ENCODE measurements at places on chromosomes 1 and 21.

DNA sequence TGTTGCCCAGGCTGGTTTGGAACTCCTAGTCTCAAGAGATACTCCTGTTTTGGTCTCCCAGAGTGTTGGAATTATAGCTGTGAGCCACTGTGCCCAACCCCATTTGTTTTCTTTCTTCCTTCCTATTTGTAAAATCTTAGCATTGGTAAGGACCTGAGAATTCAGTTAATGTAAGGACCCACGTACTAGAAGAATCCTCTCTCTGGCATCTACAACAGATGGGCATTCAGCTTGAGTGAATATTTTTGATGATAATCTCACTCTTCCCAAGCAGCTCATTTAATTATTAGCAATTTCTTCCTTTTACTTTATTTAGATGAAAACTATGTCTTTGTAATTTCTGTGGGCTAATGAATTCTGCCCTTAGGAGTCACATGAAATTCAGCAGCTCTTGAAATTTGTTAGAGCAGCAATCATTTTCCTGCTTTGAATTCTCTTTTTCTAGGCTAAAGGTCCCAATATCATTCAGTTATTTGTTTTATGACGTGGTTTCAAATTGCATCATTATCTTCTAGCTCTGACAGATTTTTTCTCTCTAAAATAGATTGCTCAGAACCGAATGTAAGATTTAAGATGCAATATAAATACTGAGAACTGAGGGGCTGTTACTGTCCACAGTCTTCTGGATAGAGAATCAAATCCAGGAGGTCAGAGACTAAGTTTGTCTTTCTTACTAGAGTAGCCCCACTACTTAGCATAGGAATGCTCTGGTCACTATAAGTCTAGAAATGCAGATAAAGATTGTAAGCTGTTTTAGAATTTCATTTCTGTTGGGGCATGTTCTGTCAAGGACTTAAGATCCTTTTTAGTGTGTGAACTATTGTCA, 59.4 kb downstream of the EPB41 start:
- DNase-seq, result peak; percentile 58

DNA sequence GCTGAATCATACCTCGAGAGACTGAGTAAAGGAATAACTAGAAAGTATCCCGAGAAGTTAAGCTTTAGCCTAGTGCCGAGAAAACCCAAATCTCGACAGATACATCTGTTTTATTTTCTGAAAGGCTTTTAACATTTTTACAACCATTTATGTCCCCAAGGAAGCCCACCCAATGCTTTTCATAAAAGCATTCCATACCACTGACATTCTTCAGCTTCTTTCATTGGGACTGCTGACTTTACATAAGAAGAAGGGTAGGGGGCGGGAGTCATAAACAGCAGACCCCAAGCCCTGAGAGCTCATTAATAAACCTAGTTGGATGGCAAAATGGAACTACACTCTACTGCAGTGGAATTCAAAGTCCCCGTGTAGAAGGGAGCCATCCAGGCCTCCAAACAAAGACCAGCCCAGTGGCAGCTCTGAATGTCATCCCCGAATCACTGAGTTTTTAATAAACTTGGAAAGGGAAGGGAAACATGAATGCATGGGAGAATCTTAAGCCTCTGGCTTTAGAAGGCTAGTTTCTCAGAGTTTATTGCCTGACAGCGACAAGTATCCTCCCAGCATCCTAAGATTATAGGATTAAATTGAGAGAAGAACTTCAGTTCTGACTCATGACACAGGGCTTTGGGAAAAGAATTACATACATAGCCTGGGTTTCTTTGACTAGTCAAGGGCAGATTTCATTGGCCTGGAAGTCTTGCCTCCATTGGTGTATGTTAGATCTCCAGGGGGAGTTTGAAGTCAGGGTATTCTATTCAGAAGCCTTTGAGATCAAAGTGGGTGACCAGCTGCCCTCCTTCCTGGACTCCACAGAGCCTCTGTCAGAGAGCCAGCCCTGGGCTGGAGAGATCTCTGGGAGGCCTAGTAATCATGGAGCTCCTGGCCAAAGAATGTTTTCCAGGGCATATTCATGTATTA, 3.7 kb downstream of the ATF3 start:
- DNase-seq, result peak; percentile 68

DNA sequence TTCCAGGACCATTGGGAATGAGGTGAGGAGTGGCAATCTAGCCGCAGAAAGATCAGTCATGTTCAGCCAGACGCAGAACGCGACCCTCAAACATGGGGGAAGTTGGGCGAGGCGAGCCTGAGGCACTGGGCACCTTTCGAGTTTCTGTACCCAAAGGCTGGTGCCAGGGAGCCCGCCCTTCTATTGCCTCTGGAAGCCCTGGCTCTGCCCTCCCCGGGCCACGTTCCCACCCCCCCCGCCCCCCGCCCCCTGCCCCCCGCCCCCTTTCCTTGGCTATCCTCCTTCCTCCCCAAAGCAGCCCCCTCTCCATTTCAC, 2.2 kb upstream of the ZBTB7B start:
- DNase-seq, result no peak

- DNase-seq, result no peak
Measured at GRCh38 chr21:37623689-37624088, 257.1 kb downstream of the DYRK1A start.

GRCh38 chr1:176208034-176208433, 948 bp upstream of the COP1 start:
- DNase-seq, result no peak

DNA sequence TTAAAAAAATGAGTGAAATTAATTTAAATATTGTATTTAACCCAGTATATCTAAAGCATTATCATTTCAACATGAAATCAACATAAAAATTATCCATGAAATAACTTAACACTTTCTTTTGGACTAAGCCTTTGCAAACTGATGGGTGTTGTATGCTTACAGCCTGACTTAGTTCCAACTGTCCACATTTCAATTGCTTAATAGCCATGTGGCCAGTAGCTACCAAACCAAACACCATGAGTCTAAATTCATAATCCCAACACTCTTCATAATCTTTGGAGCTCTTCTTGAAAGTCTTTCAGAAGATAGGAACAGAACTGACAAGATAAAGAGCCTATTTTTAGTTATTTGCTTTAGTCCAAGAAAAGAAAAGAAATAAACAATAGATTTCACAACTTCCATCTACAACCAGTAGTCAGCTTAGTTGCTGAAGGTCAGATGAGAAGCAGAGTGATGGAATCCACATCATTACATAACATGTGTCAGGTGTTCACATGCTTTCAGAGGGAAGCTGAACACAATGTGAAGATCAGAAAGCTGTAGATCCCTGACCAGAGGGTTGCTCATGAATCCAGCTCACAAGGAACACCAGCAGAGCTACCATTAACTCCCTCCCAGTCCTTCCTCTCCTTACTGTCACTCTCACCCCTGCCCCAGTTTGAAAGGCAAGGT, 144.0 kb upstream of the ZNF648 start:
- DNase-seq, result no peak

Measured in fibroblast of skin of scalp (primary cell).